ENCODE measurements at places on chromosomes 12 and 14. TPM values are rescaled to one million over a fixed set of nuclear protein-coding genes. Genes with fewer than 3 reads are reported as not detected.

DNA sequence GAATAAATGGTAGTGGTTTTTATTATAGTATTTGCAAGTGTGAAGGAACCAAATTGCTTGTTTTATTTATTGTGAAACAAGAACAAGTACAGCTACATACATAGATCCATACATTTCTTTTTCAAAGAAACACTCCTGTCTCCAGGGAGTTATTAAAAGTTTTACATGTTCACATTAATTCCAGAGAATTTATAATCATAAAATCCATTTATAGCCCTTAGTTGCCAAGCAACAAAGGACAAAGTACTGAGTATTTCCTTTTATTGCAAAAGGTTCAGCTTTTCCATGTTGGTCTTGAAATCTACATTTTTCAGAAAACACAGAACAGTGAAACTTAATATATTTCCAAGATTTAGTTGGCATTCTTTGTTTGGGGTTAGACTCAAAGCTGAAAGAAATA, 9.5 kb downstream of the MYRFL start:
- DNase-seq, result no peak

- no peak for DNase-seq
These were observed 66.4 kb upstream of the BDKRB2 start for GRCh38 chr14:96138241-96138640.

- no peak for DNase-seq
These were observed 23.6 kb downstream of the ABCB9 start for GRCh38 chr12:122942637-122943036.

- DNase-seq, result no peak
These were observed 319.2 kb upstream of the PRICKLE1 start for GRCh38 chr12:42908712-42909111.

DNA sequence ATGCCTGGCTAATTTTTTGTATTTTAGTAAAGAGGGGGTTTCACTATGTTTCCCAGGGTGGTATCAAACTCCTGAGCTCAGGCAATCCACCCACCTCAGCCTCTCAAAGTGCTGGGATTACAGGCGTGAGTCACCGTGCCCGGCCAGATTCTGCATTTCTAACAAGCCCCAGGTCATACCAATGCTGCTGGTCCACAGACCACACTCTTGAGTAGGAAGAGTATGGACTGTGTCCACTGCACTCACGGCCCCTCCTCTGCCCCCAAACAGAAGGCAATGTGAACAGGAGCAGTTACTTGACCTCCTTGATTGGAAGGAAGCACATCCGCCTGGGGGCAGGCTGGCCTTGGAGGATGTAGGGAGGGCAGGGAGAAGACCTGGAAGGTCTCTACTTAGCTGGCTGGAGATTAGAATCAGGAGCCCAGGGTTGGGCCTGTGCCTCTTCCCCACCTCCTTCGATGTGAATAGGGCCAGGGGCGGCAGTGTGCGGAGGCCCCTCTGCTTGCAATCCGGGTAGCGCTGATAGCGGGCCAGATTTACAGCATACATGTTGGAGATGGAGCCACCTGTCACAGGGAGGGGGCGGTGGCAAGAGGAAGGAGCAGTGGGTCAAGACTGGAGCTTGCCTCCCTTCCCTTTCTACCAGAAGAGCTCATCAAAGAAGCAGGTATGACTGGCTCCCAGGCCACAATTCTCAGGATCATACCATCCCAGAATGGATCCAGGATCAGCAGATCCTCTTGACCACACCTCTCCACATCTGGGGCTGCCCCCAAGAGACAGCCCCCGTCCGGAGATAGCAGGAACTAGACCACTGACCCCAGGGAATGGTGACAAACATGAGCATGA, 9.4 kb upstream of the ZNF740 start:
- no peak for DNase-seq

- DNase-seq, result no peak
These were observed 63.2 kb downstream of the PTCSC3 start for GRCh38 chr14:36113341-36113740.

- no peak for DNase-seq
These were observed 24.1 kb upstream of the CNTN1 start for GRCh38 chr12:40668099-40668529.

- no peak for DNase-seq
These were observed 79.4 kb upstream of the CDKN3 start for GRCh38 chr14:54317391-54317790.

- no peak for DNase-seq
These were observed 5.3 kb upstream of the SOCS2 start for GRCh38 chr12:93567174-93567573.

The C14orf180 gene
- total RNA-seq, result not detected

All from natural killer cell treated with Interleukin-12 subunit alpha and Interleukin-12 subunit beta and Interleukin-15 and Interleukin-18, amount 100 ng/mL, for 72 hours (primary cell).